Activated naive CD8-positive, alpha-beta T cell treated with anti-CD3 and anti-CD28 coated beads for 36 hours (primary cell): ENCODE measurements at places on chromosomes 16 and 17. TPM values are rescaled to one million over a fixed set of nuclear protein-coding genes. Genes with fewer than 3 reads are reported as not detected.

Gene CAVIN1
- 1.7 TPM for total RNA-seq

DNA sequence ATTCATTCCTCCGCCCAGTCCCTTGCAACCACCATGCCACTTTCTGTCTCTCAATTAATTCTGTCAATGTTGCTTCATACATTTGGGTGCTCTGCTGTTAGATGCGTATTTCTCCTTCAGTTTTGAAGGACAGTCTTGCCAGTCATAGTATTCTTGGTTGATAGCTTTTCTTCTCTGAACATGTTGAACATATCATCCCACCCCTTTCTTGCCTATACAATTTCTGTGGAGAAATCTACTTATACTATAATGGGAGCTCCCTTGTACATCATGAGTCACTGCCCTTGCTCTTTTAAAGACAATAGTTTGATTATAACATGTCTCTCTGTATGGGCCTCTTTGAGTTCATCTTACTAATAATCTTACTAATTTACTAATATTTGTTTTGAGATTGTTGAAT is 34.1 kb downstream of the RNF112 start:
- DNase-seq, result no peak
- H3K27me3 ChIP-seq, result peaks cover 33% of the 10 kb centered on the region
- no peak overlapping the region for H3K27ac ChIP-seq
- no peak overlapping the region for H3K4me3 ChIP-seq

DNA sequence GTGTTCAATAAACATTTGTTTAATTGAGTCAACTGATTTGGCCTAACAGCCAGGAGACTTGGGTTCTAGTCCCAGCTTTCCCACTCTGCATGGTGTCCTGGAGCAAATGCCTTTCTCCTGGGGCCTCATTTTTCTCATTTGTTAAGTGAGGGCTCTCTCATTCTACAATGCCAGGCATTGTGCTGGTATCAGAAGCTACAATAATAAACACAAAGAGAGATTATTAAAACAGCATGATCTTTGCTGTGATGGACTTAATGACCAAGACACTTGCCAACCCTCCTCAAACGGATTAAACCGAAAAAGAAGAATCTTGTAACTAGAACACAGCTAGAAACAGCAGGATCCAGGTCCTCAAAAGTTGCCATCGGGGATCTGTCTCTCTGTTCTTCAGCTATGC is 4.8 kb upstream of the VAMP2 start:
- DNase-seq, result no peak
- H3K27ac ChIP-seq, result no peak overlapping the region
- H3K4me1 ChIP-seq, result peaks cover 23% of the 10 kb centered on the region
- H3K36me3 ChIP-seq, result no peaks in the 10 kb centered on the region
- H3K27me3 ChIP-seq, result no peaks in the 10 kb centered on the region

DNA sequence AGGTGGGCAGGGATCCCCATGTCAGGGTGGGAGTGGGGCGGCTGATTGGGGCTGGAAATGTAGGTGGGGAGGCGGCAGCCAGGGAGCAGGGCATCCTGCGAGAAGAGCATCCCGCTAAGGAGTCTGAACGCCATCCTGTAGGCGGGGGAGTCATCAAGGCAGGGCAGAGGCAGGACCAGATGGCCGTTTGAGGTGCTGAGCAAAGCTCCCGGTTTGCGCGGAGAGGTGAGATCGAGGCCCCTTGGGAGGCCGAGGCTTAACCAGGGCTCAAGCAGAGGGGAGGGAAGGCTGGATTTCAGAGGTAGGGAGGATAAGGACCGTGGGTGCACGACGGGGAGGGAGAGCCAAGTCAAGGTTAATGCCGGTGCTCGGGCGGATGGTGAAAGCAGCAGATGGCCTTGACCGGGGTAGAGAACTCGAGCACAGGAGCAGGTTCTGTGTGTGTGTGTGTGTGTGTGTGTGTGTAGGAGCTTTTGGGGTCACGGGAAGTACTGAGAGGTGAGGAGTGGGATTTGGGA is 472 bp upstream of the NME2 start:
- DNase-seq, result no peak
- H3K4me3 ChIP-seq, result peak overlapping the region; percentile 89
- H3K36me3 ChIP-seq, result peaks cover 55% of the 10 kb centered on the region

DNA sequence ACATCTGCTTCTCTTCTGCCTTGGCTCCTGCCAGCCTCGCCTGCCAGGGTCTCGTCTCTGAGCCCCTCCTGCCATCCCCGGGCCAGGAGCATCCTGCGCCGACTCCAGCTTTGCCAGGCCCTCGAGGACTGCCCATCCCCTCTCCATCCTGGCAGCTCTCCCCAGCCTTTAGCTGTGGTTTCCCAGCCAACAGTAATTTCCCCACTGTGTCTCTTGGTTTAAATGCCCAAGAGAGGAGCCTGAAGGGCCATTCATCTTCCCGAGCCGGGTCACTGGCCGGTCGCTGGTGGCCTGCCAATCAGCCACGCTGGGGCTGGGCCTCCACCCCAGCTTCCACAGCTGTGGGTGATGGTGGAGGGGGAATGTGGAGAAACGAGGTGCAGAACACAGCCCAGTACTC is 47.8 kb downstream of the MRC2 start:
- H3K36me3 ChIP-seq, result no peaks in the 10 kb centered on the region
- peaks cover 2% of the 10 kb centered on the region for H3K4me1 ChIP-seq
- no peak for DNase-seq
- H3K4me3 ChIP-seq, result no peak overlapping the region
- no peaks in the 10 kb centered on the region for H3K27me3 ChIP-seq

- no peaks in the 10 kb centered on the region for H3K27me3 ChIP-seq
- H3K27ac ChIP-seq, result peak overlapping the region; percentile 60
- H3K4me3 ChIP-seq, result peak overlapping the region; percentile 32
Observed at GRCh38 chr17:1375615-1376014, 24.4 kb downstream of the YWHAE start.

GRCh38 chr16:76947749-76948148 is 243.2 kb upstream of the MON1B start:
- H3K4me3 ChIP-seq, result no peak overlapping the region
- H3K27ac ChIP-seq, result no peak overlapping the region
- no peak for DNase-seq
- H3K27me3 ChIP-seq, result no peaks in the 10 kb centered on the region

DNA sequence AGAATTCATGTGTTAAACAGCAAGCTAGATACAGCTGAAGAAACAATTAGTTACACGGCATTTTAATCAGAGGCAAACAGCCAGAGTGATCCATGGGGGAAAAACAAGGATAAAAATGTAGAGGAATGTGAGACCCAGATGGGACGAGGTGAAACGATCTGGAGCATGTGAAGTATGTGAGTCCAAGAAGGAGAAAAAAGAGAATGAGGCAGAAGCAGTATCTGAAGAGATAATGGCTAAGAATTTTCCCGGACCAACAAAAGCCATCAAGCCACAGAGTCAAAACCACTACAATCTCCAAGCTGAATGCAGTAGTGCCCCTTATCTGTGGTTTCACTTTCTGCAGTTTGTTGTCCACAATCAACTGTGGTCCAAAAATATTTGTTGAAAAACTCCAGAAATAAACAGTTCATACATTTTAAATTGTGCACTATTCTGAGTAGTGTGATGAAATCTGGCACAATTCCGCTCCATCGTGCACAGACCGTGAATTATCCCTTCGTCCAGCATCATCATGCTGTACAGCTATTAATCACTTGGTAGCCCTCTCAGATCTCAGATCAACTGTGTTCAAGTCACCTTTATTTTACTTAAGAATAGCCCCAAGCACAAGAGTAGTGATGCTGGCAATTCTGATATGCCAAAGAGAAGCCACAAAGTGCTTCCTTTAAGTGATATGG is 18.8 kb downstream of the MYH10 start:
- no peak overlapping the region for H3K4me3 ChIP-seq
- no peaks in the 10 kb centered on the region for H3K4me1 ChIP-seq
- H3K27ac ChIP-seq, result no peak overlapping the region
- peaks cover 2% of the 10 kb centered on the region for H3K36me3 ChIP-seq
- peaks cover 9% of the 10 kb centered on the region for H3K27me3 ChIP-seq
- DNase-seq, result no peak

GRCh38 chr16:81657781-81658180 is 121.3 kb upstream of the PLCG2 start:
- H3K27ac ChIP-seq, result no peak overlapping the region
- no peak overlapping the region for H3K4me3 ChIP-seq
- H3K4me1 ChIP-seq, result no peaks in the 10 kb centered on the region
- peaks cover 2% of the 10 kb centered on the region for H3K36me3 ChIP-seq

DNA sequence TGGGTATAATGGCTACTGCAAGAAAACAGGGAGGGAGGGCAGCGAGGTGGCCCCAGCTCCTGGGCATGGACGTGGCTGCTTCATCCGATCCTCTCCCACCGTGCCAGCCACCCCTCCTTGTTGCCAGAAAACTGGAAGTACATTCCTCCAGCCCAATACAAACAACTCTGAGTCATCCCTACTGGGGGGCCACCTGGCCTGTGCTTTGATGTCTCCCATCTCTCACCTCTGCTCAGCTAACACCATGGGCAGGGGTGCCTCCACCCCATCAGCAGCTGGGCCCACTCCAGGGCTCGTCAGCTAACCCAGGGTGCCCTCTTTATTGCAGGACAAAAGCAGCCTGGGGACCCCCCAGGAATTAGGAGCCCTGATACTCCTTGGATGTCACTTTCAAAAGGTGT is 2.0 kb downstream of the RHBDF2 start:
- DNase-seq, result no peak
- no peaks in the 10 kb centered on the region for H3K27me3 ChIP-seq
- peaks cover 2% of the 10 kb centered on the region for H3K36me3 ChIP-seq

GRCh38 chr16:10027553-10027952 is 154.7 kb downstream of the GRIN2A start:
- no peaks in the 10 kb centered on the region for H3K36me3 ChIP-seq
- no peaks in the 10 kb centered on the region for H3K4me1 ChIP-seq
- H3K4me3 ChIP-seq, result no peak overlapping the region
- DNase-seq, result no peak

- peaks cover 20% of the 10 kb centered on the region for H3K36me3 ChIP-seq
- H3K4me3 ChIP-seq, result no peak overlapping the region
- H3K4me1 ChIP-seq, result peaks cover 25% of the 10 kb centered on the region
- H3K27ac ChIP-seq, result no peak overlapping the region
- H3K27me3 ChIP-seq, result no peaks in the 10 kb centered on the region
Observed at GRCh38 chr17:16298140-16298662, 55.1 kb downstream of the CENPV start.

GRCh38 chr17:19728084-19728495 is 11.7 kb upstream of the SLC47A2 start:
- no peaks in the 10 kb centered on the region for H3K27me3 ChIP-seq
- H3K4me3 ChIP-seq, result no peak overlapping the region
- DNase-seq, result no peak
- no peaks in the 10 kb centered on the region for H3K36me3 ChIP-seq
- H3K27ac ChIP-seq, result no peak overlapping the region

DNA sequence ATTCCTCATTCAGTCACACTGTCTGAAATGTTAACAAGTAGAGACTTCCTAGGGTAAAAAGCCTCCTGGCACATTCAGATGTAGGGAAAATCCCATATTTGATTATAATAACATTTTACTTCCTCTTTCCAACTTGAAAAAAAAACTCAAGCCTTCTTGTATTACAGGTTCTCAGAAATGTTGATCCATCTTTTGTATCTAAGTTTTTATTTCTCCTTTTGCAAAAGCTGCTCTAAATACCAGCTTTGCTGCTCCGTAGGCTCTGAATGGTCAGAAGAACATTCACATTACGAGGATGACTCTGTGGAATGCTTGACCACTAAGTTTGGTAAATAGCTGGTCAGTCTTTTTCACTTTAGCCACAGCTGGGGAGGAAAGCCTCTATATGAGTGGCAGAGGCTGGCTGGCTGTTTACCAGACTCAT is 13.2 kb upstream of the HEATR6 start:
- peak overlapping the region; percentile 0 for H3K27ac ChIP-seq
- H3K36me3 ChIP-seq, result no peaks in the 10 kb centered on the region
- peaks cover 3% of the 10 kb centered on the region for H3K4me1 ChIP-seq
- no peak overlapping the region for H3K4me3 ChIP-seq
- H3K27me3 ChIP-seq, result peaks cover 3% of the 10 kb centered on the region
- DNase-seq, result no peak

DNA sequence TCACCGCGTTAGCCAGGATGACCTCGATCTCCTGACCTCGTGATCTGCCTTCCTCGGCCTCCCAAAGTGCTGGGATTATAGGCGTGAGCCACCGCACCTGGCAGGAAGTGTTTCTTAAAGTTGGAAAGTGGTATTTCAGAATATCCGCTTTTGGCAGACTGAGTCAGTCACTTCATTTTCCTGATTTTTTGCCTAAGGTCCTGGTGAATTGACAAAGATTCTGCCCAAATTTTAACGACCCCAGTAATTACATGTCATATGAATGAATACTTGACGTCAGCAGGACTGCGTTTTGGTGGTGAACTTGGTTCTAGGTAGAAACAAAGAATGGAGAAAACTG is 4.5 kb upstream of the BRCA1 start:
- no peaks in the 10 kb centered on the region for H3K27me3 ChIP-seq
- no peak for DNase-seq
- H3K27ac ChIP-seq, result no peak overlapping the region
- no peak overlapping the region for H3K4me3 ChIP-seq
- peaks cover 50% of the 10 kb centered on the region for H3K36me3 ChIP-seq

DNA sequence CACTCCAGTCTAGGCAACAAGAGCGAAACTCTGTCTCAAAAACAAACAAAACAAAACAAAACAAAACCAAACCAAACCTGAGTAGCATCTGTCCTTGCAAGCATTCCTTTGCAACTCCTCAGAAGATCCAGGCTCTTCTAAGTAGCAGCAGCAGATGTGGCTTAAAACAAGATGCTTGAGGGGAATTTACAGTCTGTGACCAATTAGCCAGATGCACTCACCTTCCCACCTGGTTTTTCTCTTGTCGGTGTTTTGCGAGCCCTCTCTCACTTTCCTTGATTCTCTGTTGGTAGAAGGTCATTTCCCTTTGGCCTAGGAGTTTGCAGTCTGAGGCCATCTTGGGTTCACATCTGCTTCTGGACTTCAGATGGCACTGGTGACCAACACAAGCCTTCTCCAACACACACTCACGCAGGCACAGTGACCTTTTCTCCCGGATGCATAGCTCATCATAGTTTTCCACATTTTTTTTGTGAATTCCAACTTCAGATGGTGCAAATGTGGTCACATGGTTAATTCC is 276.8 kb downstream of the STX8 start:
- no peaks in the 10 kb centered on the region for H3K27me3 ChIP-seq
- H3K36me3 ChIP-seq, result peaks cover 2% of the 10 kb centered on the region
- DNase-seq, result no peak
- no peak overlapping the region for H3K27ac ChIP-seq
- no peak overlapping the region for H3K4me3 ChIP-seq
- H3K4me1 ChIP-seq, result peaks cover 5% of the 10 kb centered on the region

DNA sequence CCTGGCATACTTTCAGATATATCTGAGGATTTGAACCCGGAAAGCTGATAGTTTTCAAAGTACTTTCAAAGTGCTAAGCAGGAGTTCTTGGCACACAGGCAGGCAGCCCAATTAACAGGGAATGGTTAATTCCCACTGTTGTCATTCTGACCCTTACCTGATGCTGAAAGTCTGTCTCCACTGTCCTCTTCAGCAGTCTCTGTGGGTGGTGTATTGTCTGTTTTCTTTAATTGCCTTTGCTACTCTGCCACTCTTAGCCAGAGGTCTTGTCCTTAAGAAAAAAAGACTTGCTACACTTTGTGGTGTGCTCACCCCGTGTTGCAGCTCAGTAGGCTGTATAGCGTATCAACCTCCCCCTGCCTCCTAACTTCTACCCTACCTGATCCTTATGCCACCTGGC is 63.2 kb upstream of the SLC12A3 start:
- H3K36me3 ChIP-seq, result peaks cover 15% of the 10 kb centered on the region
- DNase-seq, result no peak
- H3K27me3 ChIP-seq, result no peaks in the 10 kb centered on the region
- H3K4me1 ChIP-seq, result no peaks in the 10 kb centered on the region

GRCh38 chr17:81866440-81867169 is 4.5 kb downstream of the ARHGDIA start:
- DNase-seq, result no peak
- peak overlapping the region; percentile 32 for H3K4me3 ChIP-seq
- H3K36me3 ChIP-seq, result peaks cover 39% of the 10 kb centered on the region

- no peaks in the 10 kb centered on the region for H3K4me1 ChIP-seq
- no peaks in the 10 kb centered on the region for H3K36me3 ChIP-seq
- DNase-seq, result no peak
- no peak overlapping the region for H3K27ac ChIP-seq
Observed at GRCh38 chr17:7982666-7983065, 19.7 kb upstream of the GUCY2D start.
